Effector memory CD4-positive, alpha-beta T cell (primary cell): ENCODE measurements at places on chromosomes 2 and 18.

- DNase-seq, result no peak
Observed at GRCh38 chr2:235024931-235025773, 73.3 kb downstream of the SH3BP4 start.

DNA sequence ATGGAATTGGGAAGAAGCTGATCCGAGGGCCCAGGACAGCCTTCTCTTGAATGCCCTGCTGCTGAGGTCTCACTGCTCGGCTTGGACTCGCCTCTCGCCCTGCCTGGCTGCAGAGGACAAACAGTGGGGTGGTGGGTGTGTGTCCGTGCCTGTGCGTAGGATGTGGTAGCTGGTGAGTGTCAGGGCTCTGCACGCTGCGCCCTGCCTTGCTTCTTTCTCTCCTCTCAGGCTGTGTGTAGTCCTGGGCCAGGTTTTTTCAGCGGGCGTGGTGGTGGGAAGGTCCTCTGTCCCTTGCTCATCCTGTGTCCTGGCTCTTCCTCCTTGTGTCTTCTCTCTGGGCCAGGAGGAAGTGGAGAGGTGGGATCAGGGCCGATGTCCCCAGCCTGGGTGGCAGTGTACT, 44.8 kb downstream of the RRM2 start:
- DNase-seq, result no peak

DNA sequence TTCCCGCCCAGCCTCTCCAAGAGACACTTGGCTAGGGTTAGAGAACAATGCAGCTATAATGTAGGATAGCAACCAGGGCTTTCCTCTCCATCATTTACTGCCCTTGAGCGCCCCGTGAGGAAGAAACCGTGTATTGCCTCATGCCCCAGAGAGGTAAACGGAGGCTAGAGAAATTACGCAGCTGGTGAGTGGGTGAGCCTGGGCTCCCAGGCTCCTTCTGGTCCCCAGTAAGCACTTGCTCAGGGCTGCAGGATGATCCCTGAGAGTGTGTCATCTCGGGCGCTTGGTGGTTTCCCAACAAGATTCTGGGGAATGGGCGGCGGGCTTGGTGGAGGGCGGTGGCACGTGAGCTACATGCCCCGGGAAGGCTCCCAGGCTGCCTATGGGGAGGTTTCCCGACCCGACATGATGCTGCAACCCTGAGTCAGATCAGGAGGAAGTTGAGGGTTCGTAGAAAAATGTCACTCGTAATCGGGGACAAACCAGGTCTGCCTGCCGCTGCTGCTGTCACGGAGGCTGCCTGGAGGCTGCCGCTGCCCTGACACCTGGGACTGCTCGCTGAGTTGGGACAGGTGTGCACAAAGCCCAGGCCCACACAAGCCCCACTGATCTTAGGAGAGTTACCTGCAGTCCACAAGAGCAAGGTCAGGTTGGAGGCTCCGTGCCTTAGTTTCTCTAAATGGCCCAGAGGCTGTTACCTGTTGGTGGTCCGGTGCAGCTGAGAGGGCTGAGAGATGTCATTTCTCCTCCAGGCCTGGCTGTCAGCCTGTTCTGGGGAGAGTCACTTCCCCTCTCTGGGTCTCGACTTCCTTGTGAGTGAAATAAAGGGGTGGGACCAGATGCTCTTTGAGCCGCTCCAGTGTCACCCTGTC, at the start of gene GPR55:
Gene GPR55 (minus strand): TSS at position 773 of the 872 bp plus-strand sequence. CDS start 14,280 bp downstream, outside the sequence.
- peak; percentile 35 for DNase-seq

DNA sequence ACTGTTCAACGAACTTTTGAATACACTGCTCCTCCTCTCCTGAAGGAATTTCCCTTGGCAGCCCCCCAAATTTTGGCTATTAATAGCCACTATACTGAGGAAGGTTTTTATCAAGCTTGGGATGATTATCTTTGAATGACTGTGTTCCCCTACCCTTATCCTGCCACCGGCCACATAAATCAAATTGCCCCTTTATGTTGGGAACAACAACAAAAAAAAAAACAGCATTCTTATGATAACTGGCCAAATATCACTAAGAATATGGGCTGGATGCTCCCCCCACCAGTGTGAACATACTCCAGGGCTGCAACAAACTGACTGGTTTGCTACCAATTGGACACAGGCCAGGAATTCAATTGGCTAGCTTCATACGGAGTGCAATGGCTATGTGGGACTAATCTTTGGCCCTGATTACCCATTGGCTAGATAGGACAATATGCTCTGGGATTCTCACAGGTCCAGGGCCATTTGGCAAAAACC, 20.6 kb downstream of the DUSP11 start:
- DNase-seq, result no peak

DNA sequence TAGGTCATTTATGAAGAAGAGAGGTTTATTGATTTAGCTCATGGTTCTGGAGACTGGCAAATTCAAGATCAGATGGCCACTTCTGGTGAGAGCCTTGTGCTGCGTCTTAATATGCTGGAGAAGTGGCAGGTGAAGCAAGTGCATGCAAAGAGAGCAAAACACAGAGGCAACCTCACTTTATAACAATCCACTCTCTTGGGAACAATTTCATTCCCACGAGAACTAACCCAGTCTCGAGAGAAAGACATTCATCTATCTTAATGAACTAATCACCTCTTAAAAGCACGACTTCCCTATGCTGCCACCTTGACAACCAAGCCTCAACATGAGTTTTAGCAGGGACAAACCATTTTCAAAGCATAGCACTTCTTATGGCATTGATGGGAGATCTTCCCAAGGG, 186.5 kb upstream of the RASGRP3 start:
- no peak for DNase-seq

- no peak for DNase-seq
Observed at GRCh38 chr2:206983161-206983859, 44.0 kb downstream of the CPO start.
